NK-92 treated with Interleukin-12 subunit alpha and Interleukin-12 subunit beta, amount 100 ng/mL, for 24 hours (cell line): ENCODE measurements at places on chromosomes 1 and 21.

- no peak for DNase-seq
These were observed 21.7 kb upstream of the ACTRT2 start for GRCh38 chr1:2999571-2999970.

DNA sequence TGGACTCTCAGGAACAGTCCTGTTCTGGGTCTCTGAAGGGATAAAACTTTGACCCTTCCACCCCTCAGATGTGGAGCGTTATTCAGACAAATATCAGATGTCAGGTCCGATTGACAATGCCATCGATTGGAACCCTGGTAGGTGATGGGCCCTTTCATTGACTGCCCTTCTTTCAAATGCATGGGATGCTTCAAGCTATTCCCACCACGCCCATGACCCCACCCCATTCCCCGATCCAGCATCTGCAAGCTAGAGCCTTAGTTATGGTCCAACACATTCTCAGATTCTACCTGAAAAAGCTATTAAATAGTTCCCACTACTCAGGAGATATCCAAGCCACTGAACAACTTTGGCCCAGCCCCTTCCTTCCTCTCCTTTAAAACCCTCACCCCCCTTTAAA lies 12.5 kb downstream of the POLR3GL start:
- DNase-seq: no peak

- DNase-seq: no peak
These were observed 33.2 kb downstream of the PRAMEF20 start for GRCh38 chr1:13443335-13443979.

DNA sequence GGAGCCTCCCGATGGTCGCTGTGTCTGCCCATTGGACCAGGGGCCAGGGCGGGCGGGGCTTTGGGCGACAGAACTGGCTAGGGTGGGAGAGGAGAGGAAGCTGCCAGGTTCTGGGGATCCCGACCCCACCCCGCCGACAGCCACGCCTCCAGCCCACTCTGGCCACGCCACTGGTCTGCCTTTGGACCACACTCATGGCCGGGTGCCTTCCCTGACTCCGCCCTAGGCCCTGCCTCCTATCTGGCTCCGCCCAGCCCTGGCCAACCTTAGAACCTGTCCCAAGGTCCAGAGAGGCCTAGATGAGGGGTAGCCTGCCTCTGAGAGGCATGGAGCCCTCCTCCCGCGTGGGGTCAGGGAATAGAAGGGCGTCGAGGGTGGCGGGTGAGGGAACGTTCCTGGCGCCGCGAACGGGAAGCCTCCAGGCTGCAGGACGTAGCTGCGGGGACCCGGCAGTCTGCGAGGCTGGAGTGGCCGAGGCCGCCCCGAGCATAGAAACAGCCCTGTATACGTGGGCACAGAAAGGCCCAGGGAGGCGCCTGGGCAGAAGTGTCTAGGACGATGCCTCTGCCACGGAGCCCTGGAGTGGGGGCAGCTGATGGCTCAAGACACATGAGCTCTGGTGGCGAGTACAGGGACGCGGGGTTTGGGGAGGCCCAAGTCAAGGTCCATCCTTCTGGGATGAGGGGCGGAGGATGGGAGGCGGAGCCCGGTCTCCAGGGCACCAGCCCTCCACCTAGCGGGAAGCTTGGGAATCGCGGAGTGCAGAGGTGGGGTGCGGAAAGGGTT lies 11.5 kb upstream of the COL16A1 start:
- no peak for DNase-seq

- DNase-seq: no peak
These were observed 28.3 kb upstream of the CYP4B1 start for GRCh38 chr1:46770541-46770940.

DNA sequence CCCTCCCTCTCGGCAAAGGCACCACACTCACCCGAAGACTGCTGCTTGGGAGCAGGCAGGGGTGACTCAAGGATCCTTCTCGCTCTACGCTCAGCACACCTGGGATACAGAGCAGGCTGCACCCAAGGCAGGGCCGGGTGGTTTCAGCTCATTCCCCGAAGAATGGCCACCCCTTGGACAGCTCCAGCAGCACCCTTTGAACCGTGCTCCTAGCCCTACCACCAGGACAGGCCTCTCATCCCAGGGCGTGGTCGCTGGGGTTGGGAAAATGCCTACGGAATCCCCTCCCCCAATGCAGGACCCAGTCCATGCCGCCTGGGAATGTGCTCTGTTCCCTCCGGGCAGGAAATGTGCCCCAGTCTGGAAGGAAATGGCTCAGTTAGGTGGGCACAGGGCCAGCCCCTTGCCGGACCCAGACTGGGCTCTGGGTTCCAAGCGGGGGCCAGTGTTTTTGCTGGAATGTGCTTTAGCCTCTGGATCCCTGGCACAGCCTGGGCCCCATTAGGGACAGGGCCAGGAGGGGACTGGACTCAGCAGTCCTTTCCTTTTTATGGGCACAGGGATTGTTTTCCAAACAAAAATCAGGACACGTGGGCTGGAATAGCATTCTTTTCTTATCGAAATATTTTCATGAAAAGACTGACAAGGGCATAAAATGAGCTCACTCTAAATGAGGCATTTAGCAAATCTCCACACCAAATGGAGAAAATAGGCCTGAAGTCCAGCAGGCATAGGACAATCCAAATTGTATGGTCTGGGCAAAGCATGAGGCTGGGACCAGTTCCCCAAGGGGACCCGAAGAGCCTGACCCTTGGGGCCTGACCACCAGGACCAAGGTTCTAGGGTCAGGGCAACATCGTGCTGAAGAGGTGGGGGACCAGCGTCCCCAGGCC lies 7.3 kb downstream of the TMEM82 start:
- DNase-seq: no peak

DNA sequence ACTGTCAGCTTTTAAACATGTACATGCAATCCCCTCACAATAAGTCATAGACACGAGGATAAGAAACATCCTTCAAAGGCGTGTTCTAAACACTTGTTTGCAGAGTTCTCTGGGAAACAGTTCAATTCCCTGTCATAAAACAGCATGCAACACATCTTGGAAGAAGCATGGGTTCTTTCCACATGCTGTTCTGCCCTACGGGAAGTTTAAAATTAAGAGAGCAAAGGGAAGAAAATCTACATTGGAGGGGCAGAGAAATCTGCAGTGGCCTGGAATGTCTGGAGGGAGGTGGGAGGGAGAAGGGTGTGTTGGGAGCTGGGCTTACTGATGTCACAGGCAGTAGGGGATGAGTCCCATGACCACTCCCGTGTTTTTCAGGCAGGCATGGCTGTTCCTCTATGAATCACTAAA lies 98.3 kb upstream of the SLC2A1 start:
- no peak for DNase-seq

- no peak for DNase-seq
These were observed 5.5 kb downstream of the RNF223 start for GRCh38 chr1:1068517-1069055.

GRCh38 chr1:88983791-88984559 lies 8.5 kb downstream of the KYAT3 start:
- peak; percentile 7 for DNase-seq

- DNase-seq: no peak
These were observed 3.6 kb upstream of the PKN2 start for GRCh38 chr1:88680471-88680870.

DNA sequence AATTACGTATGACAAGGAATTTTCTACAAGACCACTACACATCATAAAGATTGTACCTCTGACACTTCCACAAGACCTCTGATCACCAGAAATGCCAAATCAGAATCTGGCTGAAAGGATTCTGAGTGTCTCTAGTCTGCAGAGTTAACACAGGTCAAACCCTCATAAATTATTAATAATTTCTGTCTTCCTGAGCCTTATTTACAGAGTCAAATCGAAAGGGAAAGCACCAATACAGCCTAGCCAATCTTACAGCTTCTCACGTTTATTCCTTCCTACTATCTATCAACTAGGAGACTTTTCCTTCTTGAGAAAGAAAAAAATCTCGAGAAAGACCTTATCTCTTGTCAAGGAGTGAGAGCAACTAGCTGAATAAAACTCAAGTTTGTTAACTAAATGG lies 2151.6 kb downstream of the MRPL39 start:
- no peak for DNase-seq

DNA sequence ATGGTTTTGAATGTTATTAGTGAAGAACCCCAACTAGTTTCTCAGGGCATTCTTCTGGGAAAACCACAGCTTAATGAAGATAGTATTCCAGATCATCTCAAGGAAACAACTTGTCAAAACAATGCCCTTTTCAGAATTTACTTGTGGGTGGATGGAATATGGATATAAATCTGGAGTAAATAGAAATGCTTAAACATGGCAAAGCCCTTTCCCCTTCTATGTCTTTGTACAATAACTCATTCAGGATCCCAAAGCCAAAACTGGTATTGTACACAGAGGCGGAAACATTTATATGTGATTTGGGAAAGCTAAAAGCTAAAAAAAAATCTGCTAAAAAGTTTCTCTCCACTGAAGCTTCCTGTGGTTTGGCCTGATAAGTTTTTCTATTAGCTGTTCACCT lies 55.5 kb upstream of the RGS5 start:
- no peak for DNase-seq

DNA sequence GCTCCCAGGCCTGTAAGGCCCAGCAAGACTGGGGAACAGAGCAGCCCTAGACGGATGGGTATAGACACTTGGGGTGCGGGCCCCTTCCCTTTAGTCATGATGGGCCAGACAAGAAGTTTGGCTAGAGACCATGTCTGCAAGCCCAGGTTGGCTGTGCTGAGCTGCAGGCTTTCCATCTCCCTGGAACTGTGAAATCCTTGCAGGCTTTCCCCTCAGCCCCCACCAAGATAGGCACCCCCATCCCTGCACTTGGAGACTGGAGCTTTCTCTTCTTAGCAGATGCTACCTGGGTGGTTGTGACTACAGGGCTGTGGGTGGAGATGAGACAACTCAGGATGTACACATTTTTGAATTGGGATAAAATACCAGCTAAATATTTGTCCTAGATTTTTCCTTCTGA lies 110.3 kb downstream of the PTPRU start:
- no peak for DNase-seq

GRCh38 chr1:220796530-220796929 lies 9.8 kb downstream of the MTARC1 start:
- no peak for DNase-seq
